ENCODE measurements at places on chromosomes 1 and 21. TPM values are rescaled to one million over a fixed set of nuclear protein-coding genes. Genes with fewer than 3 reads are reported as not detected.

Gene WNT9A
- 1.5 TPM for total RNA-seq

Gene IFI44L
- not detected for total RNA-seq

- H3K36me3 ChIP-seq = no peaks in the 10 kb centered on the region
- H3K4me1 ChIP-seq = peaks cover 16% of the 10 kb centered on the region
- no peak overlapping the region for H3K27ac ChIP-seq
- DNase-seq = no peak
Observed at GRCh38 chr1:211640301-211640630, 35.2 kb downstream of the NEK2 start.

GRCh38 chr1:70146488-70146887, 58.9 kb downstream of the LRRC40 start:
- peaks cover 8% of the 10 kb centered on the region for H3K4me1 ChIP-seq
- H3K4me3 ChIP-seq = no peak overlapping the region
- no peak for DNase-seq
- peaks cover 33% of the 10 kb centered on the region for H3K36me3 ChIP-seq
- H3K27me3 ChIP-seq = no peaks in the 10 kb centered on the region
- no peak overlapping the region for H3K27ac ChIP-seq

DNA sequence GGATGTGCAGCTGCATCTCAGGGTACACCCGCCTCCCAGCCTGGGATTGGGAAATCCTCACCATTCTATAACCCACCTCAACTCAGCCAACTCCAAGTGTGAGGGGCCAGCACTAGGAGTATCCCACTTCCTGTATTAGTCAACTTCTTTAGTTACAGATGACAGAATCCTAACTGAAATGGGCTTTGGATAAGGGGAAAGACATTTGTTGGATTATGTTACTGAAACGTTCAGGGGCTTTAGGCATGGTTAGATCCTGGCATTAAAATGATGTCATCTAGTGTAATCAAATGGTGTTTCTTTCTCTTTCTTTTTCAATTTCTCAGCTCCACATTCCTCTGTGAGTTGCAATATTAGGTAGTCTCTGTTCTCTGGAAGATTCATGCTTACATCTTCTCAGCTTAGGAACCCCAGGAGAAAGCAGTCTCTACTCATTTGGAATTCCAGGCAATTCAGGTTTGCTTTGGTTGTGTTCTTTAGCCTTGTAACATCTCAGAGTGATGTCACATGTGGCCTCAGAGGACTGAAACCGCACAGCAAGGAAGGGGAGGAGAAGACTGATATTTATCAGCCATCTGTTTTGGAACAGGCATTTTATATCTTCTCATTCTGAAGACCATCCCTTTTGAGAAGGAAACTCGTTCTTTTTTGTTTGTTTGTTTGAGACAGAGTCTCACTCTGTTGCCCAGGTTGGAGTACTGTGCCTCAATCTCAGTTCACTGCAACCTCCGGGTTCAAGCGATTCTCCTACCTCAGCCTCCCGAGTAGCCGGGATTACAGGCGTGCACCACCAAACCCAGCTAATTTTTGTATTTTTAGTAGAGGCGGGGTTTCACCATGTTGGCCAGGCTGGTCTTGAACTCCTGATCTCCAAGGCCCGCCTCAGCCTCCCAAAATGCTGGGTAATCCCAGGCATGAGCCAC, 18.9 kb upstream of the TMEM54 start:
- no peaks in the 10 kb centered on the region for H3K4me1 ChIP-seq
- no peaks in the 10 kb centered on the region for H3K36me3 ChIP-seq
- no peak overlapping the region for H3K27ac ChIP-seq
- H3K27me3 ChIP-seq = peaks cover 32% of the 10 kb centered on the region

DNA sequence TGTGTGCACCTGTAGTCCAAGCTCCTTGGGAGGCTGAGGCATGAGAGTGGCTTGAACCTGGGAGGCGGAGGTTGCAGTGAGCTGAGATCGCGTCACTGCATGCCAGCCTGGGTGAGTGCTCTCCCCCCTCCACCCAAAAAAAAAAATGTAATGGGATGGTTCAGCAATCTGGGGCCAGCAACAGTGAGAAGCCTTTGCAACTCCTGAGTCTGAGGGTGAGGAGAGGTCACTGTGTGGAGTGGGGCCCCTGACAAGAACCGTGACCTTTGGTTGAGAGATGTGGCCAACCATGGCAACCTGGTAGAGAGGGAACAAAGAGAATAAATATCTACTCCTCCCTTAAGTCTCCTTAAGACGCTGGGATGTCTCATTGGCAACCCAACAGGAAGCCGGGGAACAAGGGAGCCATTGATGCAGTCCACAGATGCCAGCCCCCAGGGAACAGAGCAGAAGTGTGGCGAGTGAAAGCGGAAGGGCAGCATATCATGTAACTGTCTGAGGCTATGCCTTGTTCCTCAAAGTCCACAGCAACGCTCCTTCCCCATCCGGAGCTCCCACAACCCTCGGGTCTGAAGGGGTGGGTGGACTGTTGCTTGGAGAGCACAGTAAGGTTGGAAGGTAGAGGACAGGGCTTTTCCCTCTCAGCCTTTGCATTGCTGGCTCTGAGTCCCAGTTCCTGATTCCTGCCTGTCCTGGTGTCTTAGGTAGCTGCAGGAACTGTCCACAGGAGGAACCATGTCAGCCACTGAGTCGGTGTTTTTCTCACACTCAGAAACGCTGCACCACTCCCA, 8.3 kb downstream of the TRNP1 start:
- peaks cover 19% of the 10 kb centered on the region for H3K4me1 ChIP-seq
- peak; percentile 61 for DNase-seq
- peaks cover 20% of the 10 kb centered on the region for H3K36me3 ChIP-seq
- no peak overlapping the region for H3K4me3 ChIP-seq
- H3K27me3 ChIP-seq = no peaks in the 10 kb centered on the region

GRCh38 chr21:23853796-23854379, 1753.4 kb downstream of the MRPL39 start:
- H3K4me3 ChIP-seq = no peak overlapping the region
- DNase-seq = no peak
- no peak overlapping the region for H3K27ac ChIP-seq
- H3K36me3 ChIP-seq = no peaks in the 10 kb centered on the region

DNA sequence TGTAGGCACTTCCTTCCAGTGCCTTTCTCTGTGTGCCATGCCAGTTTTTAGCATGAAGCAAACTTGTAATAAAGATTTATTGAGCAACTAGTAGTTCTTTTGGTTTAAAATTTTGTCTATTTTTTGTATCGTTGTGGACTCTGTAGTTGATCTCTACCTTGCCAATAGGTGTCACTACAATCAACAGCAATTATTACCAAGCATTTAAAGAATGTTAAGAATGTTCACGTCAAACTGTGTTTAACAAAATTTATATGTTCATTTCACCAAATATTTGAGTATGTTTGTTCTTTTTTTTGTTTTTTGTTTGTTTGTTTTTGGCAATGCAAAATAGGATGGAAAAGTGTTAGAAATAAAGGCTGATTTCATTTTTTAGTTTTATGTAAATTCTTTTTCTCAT, 208.1 kb downstream of the PATJ start:
- no peak overlapping the region for H3K4me3 ChIP-seq
- DNase-seq = no peak
- H3K36me3 ChIP-seq = no peaks in the 10 kb centered on the region
- peaks cover 6% of the 10 kb centered on the region for H3K4me1 ChIP-seq
- no peaks in the 10 kb centered on the region for H3K27me3 ChIP-seq

DNA sequence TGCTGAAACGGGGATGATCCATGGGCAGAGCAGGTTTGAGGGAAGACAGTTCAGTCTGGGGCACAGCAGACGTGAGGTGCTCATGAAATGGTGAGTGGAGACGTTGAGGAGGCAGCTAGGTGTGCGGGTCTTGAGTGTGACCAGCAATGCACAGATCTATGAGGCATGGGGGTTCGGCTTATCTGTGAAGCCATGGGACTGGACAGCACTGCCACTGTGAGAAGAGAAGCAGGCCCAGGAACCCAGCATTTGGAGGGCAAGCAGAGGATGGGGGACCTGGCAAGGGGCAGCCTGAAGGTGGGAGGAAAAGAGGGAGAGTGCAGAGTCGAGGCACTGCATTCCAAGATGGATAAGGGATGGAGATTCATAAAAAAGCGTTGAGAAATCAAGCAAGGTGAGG, 8.0 kb downstream of the CSF1 start:
- no peak overlapping the region for H3K27ac ChIP-seq
- no peaks in the 10 kb centered on the region for H3K36me3 ChIP-seq
- H3K4me1 ChIP-seq = no peaks in the 10 kb centered on the region
- DNase-seq = no peak

DNA sequence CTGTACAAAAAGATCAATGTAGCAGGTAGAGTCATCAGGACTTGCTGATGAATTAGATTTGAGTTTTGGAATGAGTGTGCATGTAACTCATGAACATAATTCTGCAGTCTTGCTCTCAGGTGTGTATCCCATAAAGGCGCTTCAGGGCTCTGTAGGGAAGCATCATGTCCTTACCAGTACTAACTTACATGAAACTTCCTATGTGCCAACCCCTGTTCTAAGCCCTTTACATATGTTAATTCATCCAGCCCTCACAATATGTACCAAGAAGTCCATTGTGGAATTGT, 2.1 kb upstream of the FCRLB start:
- H3K4me1 ChIP-seq = no peaks in the 10 kb centered on the region
- no peak overlapping the region for H3K27ac ChIP-seq
- no peak for DNase-seq
- no peaks in the 10 kb centered on the region for H3K36me3 ChIP-seq
- H3K4me3 ChIP-seq = no peak overlapping the region

GRCh38 chr1:202770135-202770534, 38.1 kb downstream of the KDM5B start:
- no peak overlapping the region for H3K4me3 ChIP-seq
- DNase-seq = no peak
- H3K27me3 ChIP-seq = no peaks in the 10 kb centered on the region
- H3K4me1 ChIP-seq = no peaks in the 10 kb centered on the region

DNA sequence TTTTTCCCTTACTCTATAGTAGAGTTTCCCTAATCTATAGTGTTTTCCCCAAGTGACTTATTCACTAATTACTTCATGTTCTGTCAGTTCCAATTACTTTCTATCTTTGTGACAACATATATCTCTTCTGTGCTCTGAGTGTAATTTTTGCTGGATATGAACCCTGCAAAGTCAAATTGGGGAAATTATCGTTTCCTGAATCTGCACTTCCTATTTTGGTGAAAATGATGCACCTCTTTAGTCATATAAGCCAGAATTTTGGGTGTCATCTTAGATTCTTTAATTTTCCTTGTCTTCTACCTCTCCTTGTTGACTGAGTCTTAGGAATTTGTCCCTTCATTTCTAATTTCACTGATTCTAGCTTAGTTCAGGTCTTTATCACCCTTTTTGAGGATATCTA, 33.4 kb upstream of the PRKACB start:
- H3K4me3 ChIP-seq = no peak overlapping the region
- peaks cover 6% of the 10 kb centered on the region for H3K4me1 ChIP-seq
- no peaks in the 10 kb centered on the region for H3K27me3 ChIP-seq
- no peak for DNase-seq
- no peak overlapping the region for H3K27ac ChIP-seq

GRCh38 chr1:173300061-173301044, 93.2 kb upstream of the TNFSF4 start:
- no peak overlapping the region for H3K4me3 ChIP-seq
- no peaks in the 10 kb centered on the region for H3K36me3 ChIP-seq
- no peaks in the 10 kb centered on the region for H3K27me3 ChIP-seq
- DNase-seq = no peak
- peaks cover 17% of the 10 kb centered on the region for H3K4me1 ChIP-seq

GRCh38 chr1:243477731-243478290, 222.0 kb downstream of the SDCCAG8 start:
- H3K27ac ChIP-seq = no peak overlapping the region
- H3K4me1 ChIP-seq = no peaks in the 10 kb centered on the region
- no peak overlapping the region for H3K4me3 ChIP-seq
- H3K27me3 ChIP-seq = peaks cover 13% of the 10 kb centered on the region
- H3K36me3 ChIP-seq = no peaks in the 10 kb centered on the region
- DNase-seq = peak; percentile 16

DNA sequence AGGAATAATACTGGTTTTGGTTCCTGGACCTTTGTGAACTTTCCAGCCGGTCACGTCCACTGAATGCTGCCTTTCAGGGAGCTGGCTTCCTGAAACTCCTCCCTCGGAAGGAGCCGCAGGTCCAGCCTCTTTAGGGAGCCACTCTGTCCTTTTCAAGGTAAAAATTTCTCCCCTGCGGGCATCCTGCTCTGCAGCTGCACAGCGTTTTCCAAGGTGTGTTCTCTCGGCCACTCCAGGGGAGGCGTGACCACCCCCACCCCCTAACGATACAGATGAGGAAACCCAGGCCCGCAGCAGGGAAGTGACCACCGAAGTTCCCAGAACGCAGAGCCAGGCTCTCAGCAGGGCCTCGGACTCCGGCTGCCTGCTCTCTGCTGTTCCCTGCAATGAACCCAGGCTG, 21.5 kb downstream of the PADI2 start:
- DNase-seq = no peak

DNA sequence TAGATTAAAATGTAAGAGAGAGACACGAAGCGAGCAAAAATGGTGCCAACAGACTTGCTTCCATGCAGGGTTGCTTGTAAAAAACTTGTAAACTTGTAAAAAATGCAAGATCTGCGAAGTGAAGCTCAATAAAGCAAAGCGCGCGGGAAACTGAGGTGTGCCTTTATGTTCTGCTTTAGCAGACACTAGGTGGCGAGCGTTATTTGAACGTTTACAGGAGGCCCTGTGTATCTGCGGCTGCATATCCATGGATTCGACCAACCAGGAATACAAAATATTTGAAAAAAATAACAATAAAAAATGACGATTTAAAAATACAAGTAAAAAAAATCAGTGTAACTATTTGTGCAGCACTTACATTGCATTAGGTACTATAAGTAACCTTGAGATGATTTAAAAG, 1.5 kb downstream of the UBE2G2 start:
- peaks cover 66% of the 10 kb centered on the region for H3K36me3 ChIP-seq
- H3K27ac ChIP-seq = no peak overlapping the region
- peak overlapping the region; percentile 99 for H3K4me3 ChIP-seq
- H3K4me1 ChIP-seq = no peaks in the 10 kb centered on the region

DNA sequence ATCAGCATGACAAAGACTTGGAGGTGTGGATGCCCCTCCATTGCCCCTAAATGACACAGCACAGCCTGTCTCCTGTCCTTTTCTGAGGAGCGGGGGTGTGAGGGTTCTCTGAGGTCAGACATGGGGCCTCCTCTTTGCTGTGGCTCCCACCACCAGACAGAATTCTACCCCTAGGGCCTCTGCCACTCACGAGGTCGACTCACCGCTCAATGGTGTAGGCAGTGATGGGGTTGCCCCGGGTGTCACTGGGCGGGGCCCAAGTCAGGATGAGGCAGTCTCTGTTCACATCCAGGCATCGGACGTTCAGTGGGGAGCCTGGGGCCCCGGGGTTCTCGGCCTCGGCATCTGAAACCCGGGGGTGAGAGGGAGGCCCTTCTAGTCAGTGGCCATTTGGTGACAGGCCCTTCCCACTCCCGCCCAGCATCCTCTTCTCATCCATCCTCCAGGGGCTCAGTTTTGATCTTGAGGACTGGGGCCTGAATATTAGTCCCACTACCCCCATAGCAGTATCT, 19.9 kb downstream of the MYOM3 start:
- no peak overlapping the region for H3K27ac ChIP-seq

Measured in endodermal cell (in vitro differentiated cells).